ENCODE measurements at places on chromosomes 3 and 15.
A peak's percentile ranks its signal among the peaks of the same experiment; 100 is the strongest.

DNA sequence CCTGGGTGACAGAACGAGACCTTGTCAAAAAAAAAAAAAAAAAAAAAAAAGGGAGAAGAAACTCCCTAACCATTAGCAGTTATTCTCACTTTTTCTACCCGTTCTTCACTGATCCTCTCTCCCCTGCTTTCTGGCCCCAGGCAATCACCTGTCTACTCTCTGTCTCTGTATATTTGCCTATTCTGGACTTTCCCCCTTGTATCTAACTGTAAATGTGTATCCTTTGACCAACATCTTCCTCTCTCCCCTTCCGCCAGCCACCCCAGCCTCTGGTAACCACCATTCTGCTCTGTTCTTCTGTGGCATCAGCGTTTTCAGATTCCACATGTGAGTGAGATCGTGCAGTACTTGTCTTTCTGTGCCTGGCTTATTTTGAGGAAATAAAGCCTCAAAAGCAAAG lies 6.9 kb downstream of the CYFIP1 start:
- DNase-seq, result no peak

DNA sequence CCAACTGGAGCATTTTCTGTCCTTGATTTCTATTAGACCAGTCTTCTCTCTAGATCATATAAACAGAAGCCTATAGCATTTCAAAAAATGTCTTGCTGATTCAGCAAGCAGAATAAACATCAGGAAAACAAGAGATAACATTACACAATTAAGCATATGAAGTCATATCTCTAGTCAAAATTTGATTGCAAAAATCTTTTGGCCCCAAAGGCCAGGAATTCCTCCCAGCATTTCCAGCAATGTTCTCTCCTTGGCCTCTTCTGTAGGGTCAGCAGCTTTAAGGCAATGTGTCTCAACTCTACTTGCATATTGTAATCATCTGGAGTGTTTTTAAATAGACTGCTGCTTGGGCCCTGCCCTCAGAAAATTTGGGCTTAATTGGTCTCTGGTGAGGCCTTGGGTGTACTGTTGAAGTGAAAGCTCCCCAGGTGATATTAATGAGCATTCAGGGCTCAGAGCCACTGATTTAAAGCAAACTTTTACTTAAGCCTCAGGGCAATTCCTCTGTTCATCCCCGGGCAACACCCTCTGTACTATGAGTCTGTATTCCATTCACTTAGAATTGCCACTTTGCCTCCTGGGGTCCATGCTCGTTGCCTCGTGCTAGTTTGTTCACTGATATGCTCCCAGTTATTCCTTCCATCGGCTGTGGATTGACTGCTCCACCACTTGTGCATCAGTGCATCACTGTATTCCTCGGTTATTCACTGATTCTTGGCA lies 1072.6 kb downstream of the ROBO2 start:
- DNase-seq, result no peak

- no peak for DNase-seq
These were observed 243.3 kb downstream of the FAM43A start for GRCh38 chr3:194928831-194929577.

- no peak for DNase-seq
These were observed 353.5 kb downstream of the MCTP2 start for GRCh38 chr15:94584833-94585244.

DNA sequence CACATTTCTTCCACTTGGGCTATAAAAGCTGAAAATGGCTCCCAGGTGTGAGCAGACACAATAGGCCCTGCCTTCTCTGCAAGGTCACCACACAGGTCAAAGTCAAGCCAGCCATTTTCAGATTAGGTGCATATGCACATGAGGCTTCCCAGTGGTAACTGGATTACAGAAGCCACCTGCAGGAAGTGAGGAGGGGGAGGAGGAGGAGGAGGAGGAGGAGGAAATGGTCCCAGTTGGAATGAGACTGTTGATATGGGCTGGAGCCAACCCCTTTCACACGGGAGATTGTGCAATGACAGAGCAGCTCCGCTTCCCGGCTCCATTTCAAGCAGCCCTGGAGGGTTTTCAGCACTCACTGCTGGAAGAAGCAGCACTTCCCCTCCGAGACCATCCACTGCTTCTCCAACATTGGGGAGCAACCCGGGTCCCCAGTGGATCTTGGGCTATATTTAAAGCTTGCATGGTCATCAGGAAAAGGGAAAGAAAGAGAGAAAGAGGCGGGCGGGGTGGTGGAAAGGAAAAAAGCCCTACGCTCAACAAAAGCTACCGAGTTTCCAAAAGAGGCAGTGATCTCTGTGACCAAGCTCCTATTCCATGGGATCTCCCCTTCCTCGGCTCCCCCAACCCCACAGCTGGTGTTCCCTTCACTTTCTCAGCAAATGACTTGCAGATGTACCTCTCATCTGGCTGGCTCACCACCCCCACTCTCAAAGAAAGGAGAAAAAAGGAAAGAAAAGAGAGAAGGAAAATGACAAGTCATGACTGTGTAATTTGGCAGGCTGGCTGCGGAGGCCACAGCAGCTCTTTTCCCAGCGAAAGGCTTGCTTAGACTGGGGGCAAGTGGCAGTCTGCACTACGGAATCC lies 58.3 kb downstream of the LRIG1 start:
- DNase-seq, result no peak

DNA sequence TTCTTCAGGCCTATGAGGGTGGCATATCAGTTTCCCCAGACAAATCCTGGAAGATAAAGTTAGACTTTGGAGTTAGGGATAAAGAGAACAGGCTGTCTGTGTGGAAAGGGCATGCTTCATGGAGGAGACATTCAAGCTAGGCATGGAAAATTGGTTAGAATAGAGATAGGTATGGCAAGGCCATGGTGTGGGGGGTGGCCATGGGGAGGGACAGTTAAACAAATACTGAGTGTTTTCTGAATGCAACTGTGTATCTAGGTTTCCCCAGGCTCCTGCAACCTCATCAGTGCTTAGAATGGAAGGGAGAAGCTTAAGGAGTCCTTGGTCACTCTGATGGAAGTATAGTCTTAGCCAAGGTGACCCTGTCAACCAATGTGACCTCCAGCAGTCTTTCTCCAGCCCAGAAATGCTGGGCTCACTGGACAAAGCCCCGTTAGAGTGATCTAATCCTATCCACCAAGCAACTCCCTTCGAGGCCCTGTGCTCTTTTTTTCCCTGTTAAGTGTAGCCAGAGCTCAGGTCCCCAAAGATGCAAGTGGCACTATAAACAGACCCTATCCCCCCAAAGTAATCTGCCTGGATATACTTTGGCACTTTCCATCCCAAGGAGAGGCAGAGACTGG lies 5.5 kb upstream of the PKM start:
- DNase-seq, result no peak

DNA sequence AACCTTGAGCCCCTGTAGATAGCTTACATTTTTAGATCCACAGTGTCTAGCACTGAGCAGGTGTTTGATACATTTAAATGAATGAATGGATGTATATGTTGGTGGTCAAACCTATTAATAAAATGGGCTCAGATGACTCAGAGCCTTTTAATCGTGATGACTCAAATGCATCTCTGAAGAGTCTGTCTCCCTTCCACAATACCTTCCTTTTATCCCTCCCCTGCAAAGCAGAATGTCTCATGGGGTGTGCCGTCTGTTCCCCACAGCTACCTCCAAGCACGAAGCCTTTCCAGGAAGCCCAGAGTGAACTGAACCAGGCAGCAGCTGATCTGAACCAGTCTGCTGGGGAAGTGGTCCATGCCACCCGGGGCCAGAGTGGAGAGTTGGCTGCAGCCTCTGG lies 303.5 kb upstream of the TPM1 start:
- DNase-seq, result no peak

DNA sequence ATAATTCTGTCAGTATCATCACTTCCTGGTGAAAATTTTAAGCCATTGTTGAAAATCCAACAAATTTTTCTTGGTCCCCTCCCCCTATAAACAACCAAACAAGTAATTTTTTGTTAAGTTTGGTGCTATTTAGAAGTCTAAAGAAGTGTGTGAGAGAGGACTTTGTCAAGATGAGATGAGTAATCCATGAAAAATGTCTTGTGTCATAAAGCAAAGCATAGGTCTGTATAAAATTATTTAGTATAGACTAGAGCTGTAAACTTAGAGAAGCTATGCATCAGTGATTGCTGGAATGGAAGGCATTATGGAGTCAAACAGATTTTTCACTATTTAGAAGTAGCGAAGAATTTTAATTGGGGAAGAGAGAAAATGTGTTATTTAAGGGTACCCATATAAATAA lies 31.4 kb downstream of the MAPK6 start:
- DNase-seq, result no peak

DNA sequence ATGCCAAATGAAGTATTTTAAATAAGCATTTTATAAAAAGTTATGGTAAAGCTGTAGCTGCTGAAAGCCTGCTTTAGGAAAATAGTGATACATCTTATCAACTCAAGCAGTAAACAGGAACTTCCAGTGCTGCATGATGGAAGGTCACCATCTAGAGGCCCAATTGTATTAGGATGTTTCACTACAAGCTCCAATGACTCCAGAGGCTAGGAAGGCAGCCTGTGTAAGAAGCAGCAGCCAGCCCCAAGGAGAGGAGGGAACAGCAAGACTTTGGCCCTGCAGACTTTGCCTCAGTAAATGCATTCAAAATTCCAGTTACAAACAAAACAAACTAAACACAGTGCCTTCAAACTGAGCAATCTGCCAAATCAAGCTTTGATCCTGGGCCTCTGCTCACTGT lies 32.1 kb downstream of the ILDR1 start:
- no peak for DNase-seq

DNA sequence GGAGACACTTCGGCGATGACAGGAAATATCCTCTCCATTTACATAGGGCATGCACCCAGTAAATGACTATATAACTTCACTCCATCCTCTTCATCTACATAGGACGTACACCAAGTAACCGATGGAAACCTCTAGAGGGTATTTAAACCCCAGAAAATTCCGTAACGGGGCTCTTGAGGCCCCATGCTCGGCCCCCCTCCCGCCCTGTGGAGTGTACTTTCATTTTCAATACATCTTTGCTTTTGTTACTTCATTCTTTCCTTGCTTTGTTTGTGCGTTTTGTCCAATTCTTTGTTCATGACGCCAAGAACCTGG lies 7.5 kb upstream of the FAM107A start:
- no peak for DNase-seq

- DNase-seq, result no peak
These were observed 149.5 kb downstream of the GREM1 start for GRCh38 chr15:32867313-32867626.

DNA sequence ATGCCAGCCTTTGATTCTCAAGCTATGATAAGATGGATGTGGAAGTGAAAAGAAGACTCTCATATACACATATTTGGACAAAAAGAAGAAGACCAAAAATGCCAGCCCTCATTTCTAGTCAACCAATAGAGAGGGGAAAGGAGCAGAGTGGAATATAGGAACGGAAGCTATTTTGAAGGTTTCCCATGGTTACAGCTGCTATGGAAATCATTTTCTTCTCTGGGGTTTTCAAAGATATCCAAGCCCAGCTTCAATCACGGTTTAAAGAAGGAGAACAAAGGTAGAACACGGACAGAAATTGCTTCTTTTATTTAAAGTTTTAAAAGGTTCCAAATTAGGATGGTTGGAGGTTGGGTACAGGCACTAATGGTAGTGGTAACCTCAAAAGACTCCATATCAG lies 181.0 kb upstream of the PRICKLE2 start:
- DNase-seq, result no peak

- no peak for DNase-seq
These were observed 219.5 kb upstream of the GAP43 start for GRCh38 chr3:115403786-115404185.

DNA sequence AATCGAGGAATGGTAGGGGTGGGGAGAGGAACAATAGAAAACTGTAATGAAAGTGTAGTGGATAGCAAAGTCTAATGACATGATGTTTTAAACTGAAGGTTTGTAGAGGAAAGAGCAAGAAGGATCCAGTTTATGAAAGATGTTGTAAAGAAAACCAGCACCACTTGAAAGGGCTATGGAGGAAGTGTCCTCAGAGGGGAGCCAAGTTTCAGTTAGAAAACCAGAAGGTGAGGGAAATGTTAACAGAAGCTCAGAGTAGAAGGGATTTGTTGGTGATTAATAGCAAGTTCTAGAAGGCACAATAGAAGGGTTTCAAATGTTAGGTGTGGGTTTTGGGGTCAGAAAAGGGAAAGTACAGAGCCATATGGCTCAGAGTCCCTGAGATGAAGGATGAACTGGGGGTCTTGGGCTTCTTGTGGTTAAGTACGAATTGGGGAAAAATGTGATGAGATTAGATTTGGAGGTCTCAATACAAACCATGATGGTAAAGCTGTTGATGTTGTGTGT lies 33.8 kb upstream of the LRRC58 start:
- DNase-seq, result no peak

DNA sequence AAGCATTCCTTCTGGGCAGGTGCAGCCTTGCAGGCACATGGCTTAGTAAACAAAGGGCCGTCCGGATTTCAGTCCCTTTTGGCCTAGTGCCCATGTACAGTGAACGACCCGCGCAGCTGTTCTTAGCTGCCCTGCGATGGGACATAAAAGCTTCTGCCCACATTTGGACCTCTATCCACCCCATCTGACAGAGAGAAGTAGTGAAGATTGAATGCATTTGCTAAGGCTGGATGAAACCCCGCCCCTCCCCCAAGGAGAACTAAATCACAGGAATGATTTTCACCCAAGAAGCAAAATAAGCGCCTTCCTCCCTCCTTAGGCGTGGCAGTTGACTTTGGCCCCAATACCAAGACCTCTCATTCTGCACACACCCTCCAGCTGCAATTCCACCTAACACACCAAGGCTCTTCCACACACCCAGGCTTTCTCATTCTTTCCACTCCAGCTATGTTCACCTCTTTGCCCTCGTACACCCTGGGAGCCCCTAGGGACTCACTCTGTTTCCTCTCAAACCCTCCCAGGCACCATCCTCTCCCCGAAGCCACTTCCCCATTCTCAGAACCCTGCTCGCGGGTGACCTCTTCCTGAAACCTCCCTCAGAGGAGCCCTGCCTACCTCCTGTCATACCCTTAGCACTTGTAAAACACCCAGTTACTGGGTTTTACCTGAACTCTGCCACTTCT lies 14.1 kb upstream of the HRH1 start:
- no peak for DNase-seq

- no peak for DNase-seq
These were observed 695.4 kb upstream of the UBE2E2 start for GRCh38 chr3:22507709-22508108.

DNA sequence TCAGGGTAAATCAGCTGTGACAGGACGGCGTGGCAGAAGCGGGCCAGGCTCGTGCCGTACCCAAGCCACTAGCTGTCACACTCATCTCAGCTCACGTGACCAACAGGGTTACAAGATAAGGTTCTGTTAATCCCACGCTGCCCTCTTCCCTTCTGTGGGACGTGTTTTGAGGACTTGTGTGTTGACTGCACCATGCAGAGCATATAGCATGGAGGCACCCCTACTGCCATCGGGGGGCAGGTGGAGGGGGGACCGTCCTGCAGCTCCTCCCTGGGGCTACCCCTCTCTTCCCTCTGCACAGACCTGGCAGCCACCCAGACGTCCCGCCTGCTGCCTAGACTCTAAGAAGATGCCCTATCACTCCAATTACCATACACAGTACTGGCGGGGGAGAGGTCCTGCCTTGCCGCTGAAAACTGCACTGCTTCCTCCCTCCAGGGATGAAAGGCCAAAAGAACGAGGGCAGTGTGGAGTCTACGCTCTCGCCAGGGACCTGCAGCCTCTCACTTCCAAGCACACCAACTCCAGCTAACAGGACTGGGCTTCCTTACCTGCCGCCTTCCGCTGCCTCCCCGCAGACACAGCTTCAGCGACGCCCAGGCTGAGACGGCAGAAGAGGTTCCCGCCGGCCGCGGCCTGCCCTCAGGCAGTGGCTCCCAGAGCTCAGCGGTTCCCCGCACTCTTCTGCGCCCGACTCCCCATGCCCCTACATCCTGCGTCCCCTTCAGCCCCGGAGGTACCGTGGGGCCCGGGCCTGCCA lies at the start of gene TNK2:
TSS of gene TNK2 (minus strand) at position 618 of the 760 bp plus-strand sequence. CDS start 19,963 bp downstream, outside the sequence.
- peak; percentile 40 for DNase-seq

- no peak for DNase-seq
These were observed 212.1 kb downstream of the ATP8B4 start for GRCh38 chr15:49906966-49907365.

Data from activated naive CD4-positive, alpha-beta T cell (primary cell).